Stimulated activated CD8-positive, alpha-beta memory T cell treated with anti-CD3 and anti-CD28 coated beads, Interleukin-12 subunit alpha, Interleukin-12 subunit beta, amount 100 ng/mL, for 4 hours (primary cell): ENCODE measurements at places on chromosomes 5 and 9.

DNA sequence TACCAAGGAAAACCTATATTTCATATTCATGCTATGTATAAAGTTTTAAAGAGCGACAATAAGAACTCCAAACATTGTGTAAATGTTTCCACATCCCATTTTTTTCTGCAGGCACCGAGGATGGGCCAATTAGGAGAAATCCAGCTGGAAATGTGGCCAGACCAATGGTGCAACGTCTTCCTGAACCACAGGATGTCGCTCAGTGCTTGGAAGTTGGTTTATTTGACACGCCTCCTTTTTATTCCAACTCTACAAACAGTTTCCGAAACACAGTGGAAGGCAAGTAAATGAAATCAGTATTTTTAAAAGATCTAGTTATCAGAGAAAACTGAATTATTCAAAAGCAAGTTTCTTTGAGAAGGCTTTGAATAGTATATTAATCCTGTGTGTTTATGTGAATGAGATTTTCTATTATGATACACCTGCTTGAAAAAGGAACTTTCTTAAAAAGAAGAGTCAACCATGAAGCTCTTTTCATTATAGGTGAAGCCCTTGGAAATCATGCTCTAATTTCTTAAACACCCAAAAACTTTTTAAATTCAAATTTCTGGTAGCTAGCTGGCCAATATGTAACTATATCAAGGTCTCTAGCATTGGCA, 9.1 kb downstream of the TYRP1 start:
- no peak for DNase-seq

- DNase-seq: no peak
These were observed 15.4 kb downstream of the REEP5 start for GRCh38 chr5:112906637-112907036.

GRCh38 chr5:28896949-28897348, 1858.6 kb upstream of the CDH9 start:
- no peak for DNase-seq

- no peak for DNase-seq
These were observed 22.2 kb downstream of the MROH2B start for GRCh38 chr5:41048986-41049385.

GRCh38 chr5:93598091-93599000, 15.3 kb downstream of the NR2F1 start:
- DNase-seq: no peak

- no peak for DNase-seq
These were observed 16.4 kb downstream of the SEMA4D start for GRCh38 chr9:89481538-89481915.

DNA sequence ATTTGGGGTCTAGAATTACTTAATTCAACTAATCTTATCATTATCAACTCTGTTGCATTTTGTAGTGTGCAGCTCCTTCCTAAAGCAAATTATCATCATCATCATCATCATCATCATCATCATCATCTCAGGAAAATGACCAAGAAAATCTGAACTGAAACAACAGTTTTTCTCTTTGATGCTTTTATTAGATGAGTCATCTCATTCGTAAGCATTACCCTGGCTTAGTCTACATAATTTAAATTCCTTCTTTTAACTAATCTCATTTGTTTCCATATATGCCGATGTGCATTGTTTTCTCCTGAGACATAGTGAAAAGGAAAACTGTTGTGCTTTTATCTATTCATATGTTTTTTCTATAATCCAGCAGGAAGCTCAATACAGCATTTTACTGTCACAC, 173.0 kb upstream of the PDE4D start:
- no peak for DNase-seq

DNA sequence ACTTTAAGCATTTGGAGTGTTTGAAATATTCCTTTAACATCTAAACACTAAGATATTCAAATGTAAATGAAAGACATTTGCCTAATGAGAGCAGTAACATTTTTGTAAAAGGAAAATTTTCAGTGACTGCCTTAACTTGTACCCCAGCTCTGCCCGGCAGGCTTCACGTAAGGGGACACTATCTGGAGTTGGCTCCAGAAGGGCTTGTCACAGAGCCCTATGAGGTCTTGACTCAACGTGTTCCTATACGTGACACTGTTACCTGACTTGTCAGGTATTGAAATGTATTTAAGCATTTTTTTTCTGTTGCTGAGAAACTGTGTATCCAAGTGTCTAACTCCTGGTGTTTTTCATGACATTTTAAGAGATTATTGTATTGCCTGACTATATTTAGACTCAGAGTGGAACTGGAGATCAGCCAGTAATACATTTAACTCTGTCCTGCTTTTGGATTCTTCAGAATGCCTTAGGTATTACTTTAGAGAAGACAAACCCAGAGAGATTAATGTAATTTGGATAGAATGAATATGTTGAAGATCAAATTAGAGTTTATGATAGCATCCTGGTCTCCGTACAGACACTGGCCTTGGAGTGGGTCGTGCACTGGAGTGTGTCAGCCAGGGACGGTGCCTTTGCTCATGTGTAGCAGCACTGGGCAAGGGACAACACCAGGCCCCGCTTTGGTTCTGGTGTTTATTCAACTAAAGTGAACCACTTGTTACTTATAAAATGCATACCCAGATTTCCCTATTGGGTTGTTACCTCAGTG, 34.6 kb upstream of the PHF2 start:
- no peak for DNase-seq
